ENCODE measurements at places on chromosomes 5 and 9. TPM values are rescaled to one million over a fixed set of nuclear protein-coding genes. Genes with fewer than 3 reads are reported as not detected.

RAI14 gene
- total RNA-seq: 56.6 TPM

PLAC8L1 gene
- not detected for total RNA-seq

PRUNE2 gene
- 11.3 TPM for total RNA-seq

COL5A1 gene
- total RNA-seq: 93.8 TPM

IFNK gene
- total RNA-seq: not detected

CAST gene
- total RNA-seq: 74.2 TPM

DNAJC21 gene
- 41.9 TPM for total RNA-seq

ELL2 gene
- 74.1 TPM for total RNA-seq

TAS2R1 gene
- not detected for total RNA-seq

SPATA31C1 gene
- total RNA-seq: not detected

EFNA5 gene
- total RNA-seq: 0.77 TPM

FOXI1 gene
- not detected for total RNA-seq

WWC1 gene
- 0.17 TPM for total RNA-seq

SMC5 gene
- 19.3 TPM for total RNA-seq

TIGD6 gene
- 7.4 TPM for total RNA-seq

LCN1 gene
- total RNA-seq: not detected

TRPM6 gene
- under 0.01 TPM for total RNA-seq

SPATA31D4 gene
- not detected for total RNA-seq

OBP2B gene
- total RNA-seq: not detected

WDR31 gene
- 2.8 TPM for total RNA-seq

ELP1 gene
- total RNA-seq: 24.5 TPM

BRD9 gene
- total RNA-seq: 41.5 TPM

MEF2C gene
- 19.1 TPM for total RNA-seq

NTMT1 gene
- total RNA-seq: 25.1 TPM

ST6GALNAC4 gene
- total RNA-seq: 23.0 TPM

B4GALT1 gene
- total RNA-seq: 19.9 TPM

BAAT gene
- not detected for total RNA-seq

FIBCD1 gene
- total RNA-seq: 9.3 TPM

PRLR gene
- total RNA-seq: not detected

IFNA13 gene
- total RNA-seq: not detected

SLIT3 gene
- total RNA-seq: 0.95 TPM

YTHDC2 gene
- 15.6 TPM for total RNA-seq

EIF4E1B gene
- total RNA-seq: not detected

PCDHGB2 gene
- 4.1 TPM for total RNA-seq

GPR150 gene
- total RNA-seq: 0.32 TPM

Data from bronchial smooth muscle cell (primary cell).